ENCODE measurements at places on chromosomes 13 and 19. TPM values are rescaled to one million over a fixed set of nuclear protein-coding genes. Genes with fewer than 3 reads are reported as not detected.
A peak's percentile ranks its signal among the peaks of the same experiment; 100 is the strongest.

GRCh38 chr13:32955881-32956594, 60.2 kb upstream of the KL start:
- peak; percentile 95 for DNase-seq

KLHL1 gene
- not detected for total RNA-seq

DNA sequence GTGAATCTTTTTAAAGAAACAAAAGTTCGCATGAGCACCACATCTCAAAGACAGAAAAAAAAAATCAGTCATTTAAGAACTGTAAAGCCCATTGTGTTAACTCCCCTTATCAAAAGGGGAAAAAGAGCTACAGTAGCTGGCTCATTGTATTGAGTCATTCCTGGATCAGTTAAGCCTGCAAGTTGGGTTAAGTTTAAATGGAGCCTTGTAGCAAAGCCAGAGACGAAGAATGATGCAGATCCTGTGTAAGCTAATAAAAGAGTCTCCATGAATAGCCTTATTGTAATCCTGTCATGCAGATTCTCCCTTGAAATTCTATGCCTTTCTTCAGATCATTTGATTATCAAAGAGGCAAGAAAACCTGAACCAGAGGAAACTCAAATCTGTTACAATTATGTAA, 83.8 kb downstream of the CRYL1 start:
- peak; percentile 55 for DNase-seq

DNA sequence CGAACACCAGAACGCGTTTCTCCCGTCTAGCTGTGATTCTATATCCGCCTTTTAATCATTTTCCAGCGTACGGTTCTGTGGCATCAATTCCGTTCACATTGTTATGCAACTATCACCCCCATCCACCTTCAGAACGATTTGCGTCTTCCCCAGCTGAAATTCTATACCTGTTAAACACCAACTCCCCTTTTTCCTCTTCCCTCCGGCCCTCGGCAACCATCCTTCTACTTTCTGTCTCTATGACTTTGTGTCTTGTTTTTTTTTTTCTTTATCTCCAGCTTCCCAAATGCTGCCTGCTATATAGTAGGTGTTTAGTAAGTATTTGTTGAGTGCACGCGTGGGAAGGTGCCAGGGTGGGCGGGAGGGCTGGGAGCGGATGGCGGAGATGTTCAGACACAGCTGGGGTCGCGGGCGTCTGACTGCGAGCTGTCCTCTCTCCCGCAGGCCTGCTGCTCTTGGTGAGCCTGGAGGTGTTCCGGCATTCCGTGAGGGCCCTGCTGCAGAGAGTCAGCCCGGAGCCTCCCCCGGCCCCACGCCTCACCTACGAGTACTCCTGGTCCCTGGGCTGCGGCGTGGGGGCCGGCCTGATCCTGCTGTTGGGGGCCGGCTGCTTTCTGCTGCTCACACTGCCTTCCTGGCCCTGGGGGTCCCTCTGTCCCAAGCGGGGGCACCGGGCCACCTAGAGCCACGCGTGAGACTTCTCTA, 20.2 kb downstream of the CACNG6 start:
- no peak for DNase-seq

DNA sequence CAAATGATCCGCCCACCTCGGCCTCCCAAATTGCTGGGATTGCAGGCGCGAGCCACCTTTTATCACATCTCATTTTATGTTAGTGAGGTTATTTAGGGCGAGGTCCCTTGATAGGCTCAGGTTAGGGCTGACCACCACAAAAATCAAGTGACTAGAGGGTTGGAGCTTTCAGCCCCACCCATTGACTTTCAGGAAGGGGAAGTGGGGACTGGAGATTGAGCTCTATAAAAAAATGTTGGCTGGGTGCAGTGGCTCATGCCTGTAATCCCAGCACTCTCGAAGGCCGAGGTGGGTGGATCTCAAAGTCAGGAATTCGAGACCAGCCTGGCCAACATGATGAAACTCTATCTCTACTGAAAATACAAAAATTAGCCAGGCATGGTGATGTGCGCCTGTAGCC, 20.1 kb downstream of the FPR3 start:
- DNase-seq = no peak

- DNase-seq = peak; percentile 99
Observed at GRCh38 chr13:113493315-113493951, 2.9 kb upstream of the DCUN1D2 start.

NLRP11 gene
- total RNA-seq = not detected

SIGLEC5 gene
- not detected for total RNA-seq

DNA sequence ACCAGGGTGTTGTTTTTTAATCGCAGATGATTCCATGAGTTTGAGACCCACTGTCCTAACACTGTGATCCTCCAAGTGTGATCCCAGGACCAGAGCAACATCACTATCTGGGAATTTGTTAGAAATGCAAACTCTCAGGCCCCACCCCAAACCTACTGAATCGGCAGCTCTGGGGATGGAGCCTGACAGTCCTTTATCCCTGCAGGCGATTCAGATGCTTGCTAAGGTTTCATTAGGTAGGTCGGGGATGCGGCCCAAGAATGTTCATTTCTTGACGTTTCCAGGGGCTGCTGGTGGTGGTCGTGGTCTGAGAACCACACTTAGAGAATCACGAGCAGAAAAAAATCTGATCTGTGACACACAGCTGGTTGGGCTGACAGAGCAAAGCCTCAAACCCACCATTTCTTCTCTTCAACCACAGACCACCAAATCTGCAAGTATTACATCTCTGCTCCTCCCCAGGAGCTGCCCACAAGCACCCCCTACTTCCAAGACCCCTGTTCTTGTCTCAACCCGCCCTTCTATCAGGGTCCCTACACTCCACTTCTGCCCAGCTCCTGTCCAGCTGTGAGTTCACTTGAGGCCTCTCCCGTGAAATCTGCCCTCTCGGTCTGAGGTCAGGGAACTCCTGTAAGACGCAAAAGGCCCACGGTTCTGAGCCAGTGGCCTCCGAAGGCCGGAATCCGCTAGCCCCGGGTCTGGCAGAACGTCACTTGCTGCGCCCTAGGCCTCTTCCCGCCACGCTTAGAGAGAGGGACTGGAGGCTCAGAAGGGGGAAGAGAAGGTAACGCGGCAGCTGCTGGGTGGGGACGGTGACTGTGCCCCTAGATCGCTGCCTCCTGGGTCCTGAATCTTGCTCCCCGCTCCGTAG, 1.1 kb upstream of the FARP1 start:
- DNase-seq = peak; percentile 27

- no peak for DNase-seq
Observed at GRCh38 chr19:23673132-23673531, 13.9 kb downstream of the ZNF675 start.

RFPL4AL1 gene
- total RNA-seq = 0.87 TPM

- DNase-seq = no peak
Observed at GRCh38 chr13:112131713-112132113, 64.8 kb downstream of the SOX1 start.

DNA sequence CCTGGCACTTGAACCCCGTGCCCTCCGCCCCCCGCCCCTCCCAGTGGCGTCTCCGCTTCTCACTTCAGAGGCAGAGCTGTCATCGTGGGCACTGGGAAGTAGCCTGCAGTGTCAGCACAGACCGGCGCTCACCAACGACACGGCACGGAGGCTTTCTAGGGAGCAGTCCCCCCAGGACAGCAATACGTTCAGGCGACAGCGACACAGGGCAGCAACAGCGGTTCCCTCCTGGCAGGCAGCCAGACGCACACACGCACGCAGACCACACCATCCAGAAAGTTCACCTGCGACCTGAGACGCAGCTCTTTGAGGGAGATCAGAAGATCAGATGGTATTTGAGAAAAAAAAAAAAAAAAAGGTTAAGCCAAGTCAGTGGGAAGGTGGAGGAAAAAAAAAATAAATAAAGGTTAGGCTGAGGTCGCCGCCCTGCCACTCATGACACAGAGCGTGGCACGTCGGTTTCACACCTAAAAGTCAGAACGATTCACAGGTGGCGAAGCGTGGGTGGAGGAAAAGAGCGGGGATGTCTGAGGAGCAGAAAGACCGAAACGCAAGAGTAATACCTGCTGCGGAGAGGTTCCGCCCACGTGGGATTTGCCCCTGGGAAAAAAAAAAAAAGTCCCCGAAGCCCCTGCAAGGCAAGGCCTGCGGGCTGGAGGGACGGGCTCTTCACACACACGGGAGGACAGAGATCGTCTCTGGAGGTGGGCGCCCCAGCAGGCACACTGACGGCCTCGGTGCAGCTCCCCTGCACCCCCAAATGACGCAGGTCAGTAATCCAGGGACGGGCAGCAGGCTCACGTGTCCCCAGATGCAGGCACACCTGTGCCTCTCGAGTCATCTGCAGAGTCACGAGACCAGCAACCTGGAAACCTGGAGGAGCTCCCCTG, 94.5 kb downstream of the GNG7 start:
- no peak for DNase-seq

GRCh38 chr19:11375143-11375948, 880 bp downstream of the SWSAP1 start:
- DNase-seq = no peak

Data from renal cortical epithelial cell (primary cell).